NCI-H460 (cell line): ENCODE measurements at places on chromosomes 6 and 20. TPM values are rescaled to one million over a fixed set of nuclear protein-coding genes. Genes with fewer than 3 reads are reported as not detected.

DNA sequence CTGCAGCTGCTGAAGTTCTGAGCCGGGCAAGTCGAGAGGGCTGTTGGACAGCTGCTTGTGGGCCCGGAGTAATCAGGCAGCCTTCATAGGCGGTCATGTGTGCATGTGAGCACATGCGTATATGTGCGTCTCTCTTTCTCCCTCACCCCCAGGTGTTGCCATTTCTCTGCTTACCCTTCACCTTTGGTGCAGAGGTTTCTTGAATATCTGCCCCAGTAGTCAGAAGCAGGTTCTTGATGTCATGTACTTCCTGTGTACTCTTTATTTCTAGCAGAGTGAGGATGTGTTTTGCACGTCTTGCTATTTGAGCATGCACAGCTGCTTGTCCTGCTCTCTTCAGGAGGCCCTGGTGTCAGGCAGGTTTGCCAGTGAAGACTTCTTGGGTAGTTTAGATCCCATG, 21.2 kb upstream of the MAPK13 start:
- DNase-seq: no peak

DNA sequence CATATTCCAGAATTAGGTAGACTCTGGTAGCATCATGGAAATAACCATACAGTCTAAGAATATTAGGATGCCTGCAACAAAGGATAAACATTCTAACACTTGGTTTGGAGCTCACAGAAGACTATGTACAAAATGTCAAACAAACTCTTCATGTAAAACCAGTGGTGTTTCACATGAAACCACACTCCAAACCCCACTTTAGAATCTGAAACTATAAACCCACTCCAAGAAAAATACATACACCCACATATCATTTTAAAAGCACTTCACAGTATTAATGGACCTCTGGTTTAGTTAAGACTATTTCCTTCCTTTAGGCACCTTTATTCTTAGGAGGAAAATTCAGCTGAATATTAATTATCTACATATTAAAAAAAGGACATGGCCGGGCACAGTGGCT, 10.5 kb downstream of the AURKA start:
- DNase-seq: no peak

GRCh38 chr20:34268851-34269636, 27.8 kb downstream of the ASIP start:
- DNase-seq: no peak

DNA sequence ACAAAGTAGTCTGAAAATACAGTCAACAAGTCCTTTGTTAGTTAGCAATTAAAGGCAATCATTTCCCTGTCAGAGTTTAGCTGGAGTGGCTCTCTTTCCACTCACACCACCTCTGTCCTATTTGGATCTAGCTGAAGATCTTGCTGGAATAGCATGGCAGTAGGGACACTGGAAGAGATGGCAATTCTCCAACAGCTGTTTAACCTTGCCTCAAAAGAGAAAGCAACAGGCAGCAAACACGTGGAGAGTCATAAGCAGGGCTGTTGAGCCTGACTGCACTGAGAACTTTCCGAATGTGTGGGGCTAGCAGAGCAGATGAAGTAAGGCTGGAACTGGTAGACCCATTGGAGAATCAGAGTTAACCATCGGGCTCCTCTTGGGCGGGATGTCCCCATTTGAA, 38.0 kb upstream of the PRSS35 start:
- DNase-seq: no peak

GRCh38 chr6:131657222-131657621, 20.1 kb downstream of the ENPP3 start:
- DNase-seq: no peak

DNA sequence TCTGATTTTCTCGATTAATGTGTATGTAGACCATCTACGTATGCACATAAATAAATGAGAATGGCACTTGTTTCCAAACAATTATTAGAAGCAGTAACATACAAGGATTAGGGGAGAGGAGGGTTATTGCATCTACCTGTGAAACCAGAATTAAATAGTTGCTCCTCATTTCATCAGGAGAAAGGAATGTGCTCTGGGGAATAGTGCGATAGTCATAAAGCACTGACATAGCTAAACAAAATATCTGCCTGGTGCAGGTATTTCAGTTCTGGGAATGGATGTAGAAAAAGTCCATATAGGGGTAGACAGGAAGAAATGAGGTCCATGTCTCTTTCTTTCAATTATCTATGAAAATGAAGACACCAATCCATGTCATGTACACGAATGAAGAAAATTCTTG, 1.6 kb upstream of the ID4 start:
- DNase-seq: no peak

- DNase-seq: no peak
Observed at GRCh38 chr6:149380523-149380922, 19.5 kb upstream of the SUMO4 start.

- DNase-seq: no peak
Observed at GRCh38 chr6:2632368-2632767, 118.4 kb downstream of the MYLK4 start.

GRCh38 chr6:74605922-74606581, 599.8 kb downstream of the COL12A1 start:
- DNase-seq: no peak

DNA sequence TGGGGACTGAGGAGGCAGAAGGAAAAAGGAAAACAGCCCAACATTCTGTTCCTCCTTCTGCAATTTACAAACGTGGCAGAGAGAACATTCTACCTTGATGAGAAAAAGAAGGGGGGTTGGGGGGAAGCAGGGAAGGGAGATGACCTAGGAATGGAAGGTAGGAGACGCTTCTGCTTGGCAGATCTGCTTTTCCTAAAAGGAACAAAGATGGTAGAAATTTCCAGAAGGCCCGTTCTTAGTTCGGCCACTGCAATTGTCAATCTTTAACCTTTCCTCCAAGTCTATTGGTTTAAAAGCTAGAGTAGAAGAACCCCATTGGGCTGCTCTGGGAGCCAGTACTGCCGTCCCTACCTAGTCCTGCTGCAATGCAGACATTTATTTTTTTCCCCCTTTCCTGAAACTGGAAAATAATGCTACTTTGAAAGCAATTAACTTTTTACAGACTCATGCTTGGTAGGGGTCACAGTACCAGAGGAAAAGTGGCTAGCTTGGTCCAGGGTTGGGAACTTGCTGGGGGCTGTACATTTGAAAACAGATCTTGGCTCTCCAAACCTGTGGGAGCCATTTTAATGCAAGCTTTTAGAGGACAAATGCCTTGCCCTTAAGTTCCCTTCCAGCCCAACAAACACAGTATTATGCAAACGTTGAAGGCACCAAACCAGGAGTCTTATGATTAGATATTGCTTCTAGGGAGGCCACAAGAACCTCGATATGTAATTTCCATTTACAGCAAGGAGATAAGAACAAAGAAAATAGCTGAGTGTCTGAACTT, 2.6 kb downstream of the ZMYND8 start:
- DNase-seq: no peak

DNA sequence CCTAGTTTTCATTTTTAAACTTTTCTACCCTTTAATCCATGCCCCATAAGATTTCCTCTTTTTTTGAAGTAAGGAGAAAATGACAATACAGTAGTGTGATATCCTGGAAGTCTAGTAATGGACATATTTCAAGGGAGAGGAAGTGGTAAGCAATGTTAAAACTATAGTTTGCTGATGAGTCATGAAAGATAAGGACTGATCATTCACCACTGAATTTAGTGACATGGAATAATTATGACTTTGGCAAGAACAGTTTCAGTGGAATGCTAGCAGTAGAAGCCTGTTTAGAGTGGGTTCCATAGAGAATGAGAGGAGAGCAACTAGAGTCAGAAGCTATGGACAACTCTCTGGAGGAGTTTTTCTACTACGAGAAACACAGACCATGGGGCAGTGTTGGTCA, 24.9 kb upstream of the SLC2A12 start:
- DNase-seq: no peak

DNA sequence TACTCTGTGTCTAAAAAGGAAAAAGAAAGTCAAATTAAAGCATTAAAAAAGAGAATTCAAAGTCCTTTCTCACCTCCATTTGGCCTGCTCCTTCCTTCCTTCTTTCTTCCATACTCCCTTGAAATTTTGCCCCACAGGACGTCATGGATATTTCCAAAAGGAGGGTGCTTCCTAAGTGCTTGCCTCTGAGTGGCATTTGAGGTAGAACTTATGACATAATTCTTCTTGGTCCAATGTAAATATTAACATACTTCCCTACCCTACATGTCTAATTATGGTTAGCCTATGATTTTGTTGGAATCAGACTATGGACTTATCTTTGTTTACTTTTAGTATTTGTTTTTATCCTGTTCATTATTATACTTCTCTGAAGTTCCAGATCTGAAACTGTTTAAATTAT, 132.3 kb downstream of the PFDN4 start:
- no peak for DNase-seq

- no peak for DNase-seq
Observed at GRCh38 chr6:40755749-40756452, 168.7 kb upstream of the LRFN2 start.

GRCh38 chr20:63178889-63179686, 36.8 kb downstream of the YTHDF1 start:
- no peak for DNase-seq

DNA sequence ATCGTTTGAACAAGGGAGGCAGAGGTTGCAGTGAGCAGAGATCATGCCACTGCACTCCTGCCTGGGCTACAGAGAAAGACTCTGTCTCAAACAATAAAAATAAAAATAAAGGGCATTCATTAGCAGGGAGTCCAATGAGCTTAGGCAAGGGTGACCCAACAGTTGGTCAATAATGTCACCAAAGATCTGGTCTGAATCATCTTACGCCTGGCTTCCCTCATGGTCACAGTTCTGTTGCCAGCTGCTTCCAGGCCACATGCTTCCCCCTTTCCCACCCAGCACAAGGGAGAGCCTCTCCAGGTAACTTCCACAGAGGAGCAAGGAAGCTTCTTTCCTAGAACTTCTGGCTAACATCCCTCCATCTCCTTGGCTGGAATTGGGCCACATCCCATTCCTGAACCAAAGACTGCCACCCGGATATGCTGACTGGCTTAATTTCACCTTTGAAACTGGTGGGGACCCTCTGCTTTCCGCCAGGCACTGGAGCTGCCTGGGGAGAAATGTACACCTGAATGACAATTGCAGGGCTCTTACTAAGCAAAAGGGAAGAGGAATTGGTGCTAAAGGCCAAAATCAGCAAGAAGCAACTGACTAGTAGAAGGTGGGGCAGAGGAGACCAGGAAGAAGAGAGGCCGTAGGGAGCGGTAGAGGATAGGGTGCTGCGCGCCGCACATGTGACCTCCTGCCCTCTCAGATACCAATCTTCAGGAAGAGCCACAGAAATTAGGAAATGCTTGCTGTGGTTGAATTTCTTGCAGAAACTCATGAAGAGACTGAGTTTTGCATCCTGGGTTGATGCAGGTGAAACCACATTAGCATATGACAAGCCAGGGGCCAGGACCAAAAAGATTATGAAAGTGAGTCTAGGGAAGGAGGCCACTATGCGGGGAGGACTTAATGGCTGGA, 8.3 kb upstream of the SCML4 start:
- DNase-seq: no peak

- no peak for DNase-seq
Observed at GRCh38 chr6:126812651-126813050, 305.8 kb upstream of the RSPO3 start.

DNA sequence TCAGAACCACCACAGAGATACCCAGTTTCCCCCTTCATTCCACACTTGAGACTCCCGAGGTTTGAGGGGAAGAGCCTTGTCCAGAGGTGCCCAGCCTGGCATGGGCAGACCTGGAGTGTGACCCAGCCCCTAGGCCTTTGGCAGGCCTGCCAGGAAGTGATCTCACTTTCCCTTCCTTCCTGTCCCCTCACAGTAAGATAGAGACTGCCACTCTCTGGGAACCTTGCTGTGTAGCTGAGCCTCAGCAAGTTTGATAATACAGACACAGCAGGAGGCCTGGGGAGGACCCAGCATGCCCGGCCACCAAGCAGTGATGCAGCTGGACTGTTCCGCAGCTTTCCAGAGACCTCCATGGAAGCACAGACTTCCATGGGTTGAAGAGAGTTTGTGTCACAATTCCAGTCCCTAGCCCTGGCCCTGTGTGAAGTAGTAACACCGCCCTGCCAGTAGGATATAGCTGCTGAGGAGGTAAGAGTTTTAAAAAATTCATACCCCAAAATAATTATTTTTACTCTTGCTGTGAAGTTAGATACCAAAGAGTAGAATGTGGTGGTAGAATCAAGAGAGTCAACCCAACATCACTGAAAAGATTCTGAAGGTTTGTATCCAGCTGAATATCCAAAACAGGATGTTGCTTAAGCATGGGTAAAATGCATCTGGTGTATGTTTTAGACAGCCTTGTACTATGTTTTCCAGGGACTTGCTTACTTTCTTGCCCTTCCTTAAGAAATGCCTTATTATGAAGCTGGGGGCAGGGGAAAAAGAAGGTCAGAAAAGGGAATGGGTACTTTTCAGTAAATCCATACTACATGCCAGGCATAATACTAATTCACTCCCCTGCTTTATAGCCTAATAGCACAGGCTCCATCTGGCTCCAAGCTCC, 16.3 kb downstream of the PKIG start:
- DNase-seq: no peak

DNA sequence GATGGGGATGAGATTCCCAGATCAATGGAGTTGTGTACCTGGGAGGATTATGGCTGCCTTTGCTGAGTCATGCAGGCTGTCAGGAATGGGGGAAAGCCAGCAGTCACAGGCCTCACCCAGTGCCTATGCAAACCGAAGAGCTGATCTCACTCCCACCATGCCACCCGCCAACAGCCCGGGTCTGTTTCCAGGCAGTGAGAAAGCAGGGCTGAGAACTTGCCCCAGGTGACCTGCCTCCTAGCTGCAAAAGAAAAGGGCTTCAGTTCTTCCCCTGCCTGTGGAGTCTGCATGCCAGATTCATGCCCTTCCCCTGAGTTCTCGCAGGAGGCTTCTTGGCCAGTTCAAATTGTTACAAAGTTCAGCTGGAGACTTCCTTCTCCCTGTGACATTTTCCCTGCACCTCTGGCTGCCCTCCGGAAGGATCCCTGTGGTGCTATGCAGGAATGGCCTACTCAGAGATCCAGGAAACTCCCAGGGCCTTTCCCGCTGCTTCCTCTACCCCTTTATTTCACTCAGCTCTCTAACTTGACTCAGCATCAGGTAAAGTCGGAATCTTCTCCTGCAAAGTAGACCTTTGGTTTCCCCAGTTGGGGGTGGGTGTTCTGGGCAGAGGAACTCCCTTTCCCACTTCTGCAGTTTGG, 71.5 kb upstream of the B3GAT2 start:
- no peak for DNase-seq

The KIF25 gene
- not detected in 2 replicates for total RNA-seq

The ROS1 gene
- total RNA-seq: not detected in 2 replicates

The CBLN4 gene
- not detected in 2 replicates for total RNA-seq

The HCRTR2 gene
- not detected in 2 replicates for total RNA-seq

The HECA gene
- total RNA-seq: 4.0 and 5.0 TPM in 2 replicates
